ENCODE measurements at places on chromosomes 7 and 10.
A peak's percentile ranks its signal among the peaks of the same experiment; 100 is the strongest.

- peaks cover 5% of the 10 kb centered on the region for H3K27me3 ChIP-seq
- H3K27ac ChIP-seq: no peak overlapping the region
- DNase-seq: no peak
- no peaks in the 10 kb centered on the region for H3K36me3 ChIP-seq
- no peak overlapping the region for H3K4me3 ChIP-seq
Measured at GRCh38 chr7:48309720-48310119, 138.5 kb downstream of the ABCA13 start.

- no peak overlapping the region for H3K27ac ChIP-seq
- H3K4me1 ChIP-seq: no peaks in the 10 kb centered on the region
- no peaks in the 10 kb centered on the region for H3K27me3 ChIP-seq
- H3K36me3 ChIP-seq: no peaks in the 10 kb centered on the region
Measured at GRCh38 chr10:28788762-28789161, 111.4 kb downstream of the BAMBI start.

DNA sequence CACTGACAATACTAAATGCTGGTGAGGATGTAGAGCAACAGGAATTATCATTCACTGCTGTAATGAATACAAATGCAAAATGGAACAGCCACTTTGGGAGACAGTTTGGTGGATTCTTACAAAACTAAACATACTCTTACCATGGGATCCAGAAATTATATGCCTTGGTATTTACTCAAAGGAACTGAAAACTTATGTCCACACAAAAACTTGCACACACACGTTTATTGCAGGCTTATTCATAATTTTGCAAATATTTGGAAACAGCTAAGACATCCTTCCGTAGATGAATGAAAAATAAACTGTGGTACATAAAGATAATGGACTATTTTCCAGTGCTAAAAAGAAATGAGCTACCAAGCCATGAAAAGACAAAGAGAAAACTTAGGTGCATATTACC lies 69.6 kb downstream of the SEM1 start:
- H3K27me3 ChIP-seq: no peaks in the 10 kb centered on the region
- peaks cover 16% of the 10 kb centered on the region for H3K4me1 ChIP-seq
- no peak for DNase-seq

- DNase-seq: no peak
- no peaks in the 10 kb centered on the region for H3K4me1 ChIP-seq
- no peaks in the 10 kb centered on the region for H3K36me3 ChIP-seq
Measured at GRCh38 chr7:93958216-93958615, 36.7 kb downstream of the GNG11 start.

GRCh38 chr7:101754424-101755159 lies 62.8 kb upstream of the CUX1 start:
- peaks cover 7% of the 10 kb centered on the region for H3K27me3 ChIP-seq
- peaks cover 10% of the 10 kb centered on the region for H3K4me1 ChIP-seq
- no peak overlapping the region for H3K27ac ChIP-seq
- no peaks in the 10 kb centered on the region for H3K36me3 ChIP-seq

DNA sequence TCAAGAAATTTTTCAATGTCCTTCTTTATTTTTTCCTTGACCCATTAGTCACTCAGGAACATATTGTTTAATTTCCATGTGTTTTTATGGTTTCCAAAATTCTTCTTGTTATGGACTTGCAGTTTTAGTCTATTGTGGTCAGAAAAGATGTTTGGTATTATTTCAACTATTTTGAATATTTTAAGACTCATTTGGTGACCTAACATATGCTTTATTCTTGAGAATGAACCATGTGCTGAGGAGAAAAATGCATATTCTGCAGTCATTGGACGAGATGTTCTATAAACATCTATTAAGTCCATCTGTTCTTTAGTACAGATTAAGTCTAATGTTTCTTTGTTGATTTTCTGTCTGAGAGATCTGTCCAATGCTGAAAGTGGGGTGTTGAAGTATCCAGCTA lies 42.3 kb upstream of the MDFIC start:
- H3K27me3 ChIP-seq: no peaks in the 10 kb centered on the region
- no peak overlapping the region for H3K4me3 ChIP-seq
- peaks cover 9% of the 10 kb centered on the region for H3K36me3 ChIP-seq
- no peaks in the 10 kb centered on the region for H3K4me1 ChIP-seq

DNA sequence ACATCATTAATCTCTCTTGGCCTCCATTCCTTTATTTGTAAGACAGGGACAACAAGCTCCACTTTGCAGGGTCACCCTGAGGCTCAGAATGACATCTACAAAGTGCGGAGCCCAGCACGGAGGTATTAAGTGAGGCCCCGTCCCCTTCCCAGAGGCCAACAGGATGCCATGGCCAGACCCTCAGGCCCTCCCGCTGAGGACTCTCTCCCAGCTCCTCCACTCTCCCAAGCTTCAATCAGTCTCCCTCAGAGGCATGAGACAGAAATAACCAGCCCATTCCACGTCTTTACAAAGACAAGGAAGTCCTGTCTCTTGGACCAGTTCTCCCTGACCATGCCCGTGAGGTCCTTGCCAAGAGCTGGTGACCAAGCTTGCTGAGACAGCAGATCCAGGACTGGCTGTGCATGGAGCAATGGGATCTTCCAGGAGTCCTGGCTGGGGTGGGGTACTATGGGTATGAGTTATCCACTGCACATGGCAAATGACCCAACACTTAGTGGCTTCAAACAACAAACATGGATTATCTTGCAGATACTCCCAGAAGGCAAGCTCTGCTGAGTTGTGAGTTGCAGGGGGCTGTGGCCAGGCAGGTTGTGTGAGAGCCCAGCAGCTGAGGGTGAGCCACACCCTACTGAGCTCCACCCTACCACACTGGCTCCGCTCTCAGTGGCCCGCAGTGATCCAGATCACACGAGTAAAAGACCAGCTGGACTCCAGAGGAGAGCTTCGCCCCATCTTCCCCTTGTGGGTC lies 4.3 kb upstream of the PPIF start:
- no peaks in the 10 kb centered on the region for H3K36me3 ChIP-seq
- no peak overlapping the region for H3K27ac ChIP-seq
- no peaks in the 10 kb centered on the region for H3K27me3 ChIP-seq
- H3K4me3 ChIP-seq: no peak overlapping the region
- peaks cover 6% of the 10 kb centered on the region for H3K4me1 ChIP-seq
- DNase-seq: no peak

DNA sequence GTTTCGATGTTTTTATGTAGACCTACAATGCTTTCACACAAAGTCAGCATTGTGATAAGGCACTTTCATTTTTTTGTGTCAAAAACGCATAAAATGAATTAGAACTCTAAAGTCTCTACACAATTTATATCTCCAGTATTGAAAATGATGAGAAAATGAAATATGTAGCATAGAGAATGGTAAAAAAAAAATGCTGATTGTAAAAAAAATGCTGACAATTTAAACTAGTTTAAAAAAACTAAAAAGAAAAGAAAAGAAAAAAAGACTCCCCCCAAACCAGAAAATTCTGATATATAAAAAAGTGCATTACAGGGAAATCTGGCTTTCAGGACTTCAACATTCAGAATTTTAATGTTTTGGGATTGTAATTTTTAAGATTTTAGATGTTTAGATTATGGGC lies 148.1 kb downstream of the FZD1 start:
- DNase-seq: no peak
- H3K4me1 ChIP-seq: peaks cover 24% of the 10 kb centered on the region
- no peaks in the 10 kb centered on the region for H3K27me3 ChIP-seq
- no peak overlapping the region for H3K4me3 ChIP-seq
- H3K27ac ChIP-seq: peak overlapping the region; percentile 39

- peaks cover 7% of the 10 kb centered on the region for H3K27me3 ChIP-seq
- DNase-seq: no peak
Measured at GRCh38 chr10:30088178-30088577, 28.8 kb upstream of the JCAD start.

- H3K27ac ChIP-seq: no peak overlapping the region
- no peak for DNase-seq
- no peaks in the 10 kb centered on the region for H3K27me3 ChIP-seq
- H3K4me1 ChIP-seq: no peaks in the 10 kb centered on the region
Measured at GRCh38 chr10:125734823-125735222, 15.3 kb downstream of the EDRF1 start.

DNA sequence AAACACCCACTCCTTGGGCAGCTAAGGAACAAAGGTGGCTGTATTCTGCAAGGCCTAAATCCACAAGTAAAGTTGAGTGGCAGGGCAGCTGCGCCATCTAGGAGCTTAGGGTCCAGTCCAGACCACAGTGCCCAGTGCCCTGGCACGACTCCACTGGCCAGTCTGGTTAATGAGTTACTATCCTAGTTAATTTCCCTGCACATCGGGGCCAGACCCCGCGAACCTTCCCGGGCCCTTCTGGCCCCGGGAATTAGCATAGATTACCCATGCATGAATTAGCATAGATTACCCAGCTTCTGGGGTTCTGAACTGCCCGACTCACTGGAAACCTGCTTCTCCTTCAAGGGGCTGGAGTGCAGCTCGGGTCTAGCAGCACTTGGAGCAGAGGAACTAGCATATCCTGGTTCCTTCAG lies 3.2 kb upstream of the EMX2 start:
- H3K4me1 ChIP-seq: peaks cover 36% of the 10 kb centered on the region
- no peaks in the 10 kb centered on the region for H3K36me3 ChIP-seq
- no peak for DNase-seq
- H3K27ac ChIP-seq: no peak overlapping the region

- peaks cover 6% of the 10 kb centered on the region for H3K36me3 ChIP-seq
- no peaks in the 10 kb centered on the region for H3K27me3 ChIP-seq
- peak overlapping the region; percentile 27 for H3K27ac ChIP-seq
- DNase-seq: no peak
Measured at GRCh38 chr7:92808006-92808405, 28.4 kb downstream of the CDK6 start.

GRCh38 chr7:111640416-111640815 lies 78.1 kb upstream of the IMMP2L start:
- H3K4me1 ChIP-seq: peaks cover 3% of the 10 kb centered on the region
- no peaks in the 10 kb centered on the region for H3K27me3 ChIP-seq
- H3K36me3 ChIP-seq: no peaks in the 10 kb centered on the region
- H3K27ac ChIP-seq: no peak overlapping the region

DNA sequence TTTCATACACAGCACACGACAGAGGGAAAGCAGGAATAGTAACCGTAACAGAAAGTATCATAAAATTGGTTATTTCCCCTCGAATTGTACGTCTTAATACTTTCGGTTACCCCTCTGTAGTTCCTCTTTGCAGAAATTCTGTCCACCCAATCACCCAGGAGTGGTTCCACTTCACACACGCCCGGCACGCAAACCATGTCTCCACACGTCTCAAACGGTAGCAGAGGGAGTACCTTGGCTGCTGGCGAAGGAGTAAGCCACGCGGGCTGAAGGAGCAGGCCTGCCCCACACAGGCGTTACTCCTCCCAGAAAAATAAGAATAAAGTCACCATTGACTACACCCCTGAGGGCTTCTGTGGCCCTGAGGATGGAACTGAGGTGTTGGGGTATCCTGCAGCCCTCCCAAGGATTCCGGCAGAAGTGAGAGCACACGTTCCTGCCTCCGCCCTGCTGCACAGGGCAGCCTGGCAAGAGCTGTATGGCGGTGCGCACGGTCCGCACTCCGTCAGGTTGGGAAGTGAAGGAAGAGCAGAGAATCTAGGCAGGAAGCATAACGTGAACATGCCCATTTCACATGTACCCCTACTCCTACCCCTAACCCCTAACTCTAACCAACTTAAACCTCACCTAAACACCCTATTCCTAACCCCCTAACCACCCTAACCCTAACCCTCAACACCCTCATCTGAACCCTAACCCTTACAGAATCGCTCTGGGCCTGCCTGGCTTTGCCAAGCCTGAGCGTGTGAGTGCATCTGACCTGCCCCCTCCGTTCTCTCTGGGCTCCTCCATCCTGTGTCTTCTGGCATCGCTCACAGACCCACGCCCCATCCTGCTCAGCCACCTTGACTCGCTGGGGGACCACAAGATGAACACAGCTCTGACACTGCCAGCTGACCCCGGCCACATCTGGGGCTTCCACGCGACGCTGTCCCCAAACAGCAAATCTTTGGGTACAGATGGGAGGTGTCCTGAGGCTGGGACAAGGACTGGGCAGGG lies 18.2 kb downstream of the GPR146 start:
- peak; percentile 65 for DNase-seq
- H3K36me3 ChIP-seq: no peaks in the 10 kb centered on the region
- H3K27me3 ChIP-seq: no peaks in the 10 kb centered on the region
- no peak overlapping the region for H3K4me3 ChIP-seq
- no peak overlapping the region for H3K27ac ChIP-seq
- peaks cover 18% of the 10 kb centered on the region for H3K4me1 ChIP-seq

DNA sequence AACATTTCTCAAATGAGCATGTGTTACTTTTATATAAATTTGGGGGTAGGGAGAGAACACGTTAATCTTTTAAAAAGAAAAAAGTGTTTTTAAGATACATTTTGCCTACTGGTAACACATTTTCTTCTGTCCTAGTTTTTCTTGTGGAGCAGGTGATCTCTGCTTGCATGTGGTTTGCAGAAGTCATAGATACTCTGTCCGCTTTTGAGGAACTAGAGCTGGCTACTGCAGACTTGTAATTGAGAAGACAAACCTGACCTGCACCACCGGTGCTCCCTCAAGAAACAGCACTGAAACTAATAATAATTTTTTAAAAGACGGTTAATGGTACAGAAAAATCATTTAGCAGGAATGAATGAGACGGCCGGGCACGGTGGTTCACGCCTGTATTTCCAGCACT lies 243.1 kb downstream of the KIAA1217 start:
- no peaks in the 10 kb centered on the region for H3K36me3 ChIP-seq
- peaks cover 39% of the 10 kb centered on the region for H3K4me1 ChIP-seq
- H3K4me3 ChIP-seq: no peak overlapping the region
- H3K27ac ChIP-seq: no peak overlapping the region
- H3K27me3 ChIP-seq: no peaks in the 10 kb centered on the region

- no peak for DNase-seq
- H3K4me3 ChIP-seq: no peak overlapping the region
- no peaks in the 10 kb centered on the region for H3K27me3 ChIP-seq
- H3K36me3 ChIP-seq: peaks cover 16% of the 10 kb centered on the region
Measured at GRCh38 chr10:122420624-122421007, 33.8 kb upstream of the ARMS2 start.

GRCh38 chr7:94142281-94142680 lies 138.1 kb upstream of the BET1 start:
- no peaks in the 10 kb centered on the region for H3K36me3 ChIP-seq
- no peak overlapping the region for H3K27ac ChIP-seq
- no peak overlapping the region for H3K4me3 ChIP-seq

GRCh38 chr7:27972276-27972675 lies 208.3 kb downstream of the JAZF1 start:
- H3K27me3 ChIP-seq: no peaks in the 10 kb centered on the region
- H3K4me3 ChIP-seq: no peak overlapping the region
- H3K4me1 ChIP-seq: peaks cover 17% of the 10 kb centered on the region
- no peak overlapping the region for H3K27ac ChIP-seq
- peaks cover 8% of the 10 kb centered on the region for H3K36me3 ChIP-seq
- DNase-seq: no peak

GRCh38 chr10:22927166-22927565 lies 687 bp upstream of the ARMC3 start:
- no peak overlapping the region for H3K4me3 ChIP-seq
- peaks cover 2% of the 10 kb centered on the region for H3K36me3 ChIP-seq
- no peaks in the 10 kb centered on the region for H3K27me3 ChIP-seq
- no peak overlapping the region for H3K27ac ChIP-seq
- no peak for DNase-seq
- peaks cover 1% of the 10 kb centered on the region for H3K4me1 ChIP-seq

All from chondrocyte (in vitro differentiated cells).